ENCODE measurements at places on chromosomes 2 and 18. TPM values are rescaled to one million over a fixed set of nuclear protein-coding genes. Genes with fewer than 3 reads are reported as not detected.

Gene AGAP1
- 8.1 TPM for total RNA-seq

Gene HTR2B
- 13.4 TPM for total RNA-seq

Gene KCNS3
- total RNA-seq, result under 0.01 TPM

Gene COLEC11
- not detected for total RNA-seq

Gene RAB31
- total RNA-seq, result 28.8 TPM

Gene ALPI
- not detected for total RNA-seq

Gene OSBPL1A
- 59.4 TPM for total RNA-seq

Gene CFAP65
- total RNA-seq, result under 0.01 TPM

Gene PTMA
- 630 TPM for total RNA-seq

Gene CCDC138
- 2.8 TPM for total RNA-seq

Gene ANKRD30B
- not detected for total RNA-seq

Gene PLEKHB2
- 52.9 TPM for total RNA-seq

Gene GPR35
- 0.52 TPM for total RNA-seq

Gene CASP10
- total RNA-seq, result 4.7 TPM

Gene CPS1
- 34.6 TPM for total RNA-seq

Gene PPP3R1
- 6.9 TPM for total RNA-seq

Gene LGALSL
- total RNA-seq, result 1.7 TPM

Gene FZD7
- total RNA-seq, result 71.2 TPM

Gene PAX8
- total RNA-seq, result 0.43 TPM

Gene EMILIN1
- total RNA-seq, result 257 TPM

Gene CRACDL
- not detected for total RNA-seq

Gene IL1RN
- total RNA-seq, result 0.16 TPM

Gene CIB4
- total RNA-seq, result not detected

Gene IL36B
- not detected for total RNA-seq

Gene DSG1
- not detected for total RNA-seq

Gene SAG
- total RNA-seq, result not detected

Gene ASPRV1
- total RNA-seq, result 0.43 TPM

Gene OSR1
- 9.7 TPM for total RNA-seq

Gene PROM2
- total RNA-seq, result 1.1 TPM

Gene SERPINB7
- total RNA-seq, result not detected

Gene KCNG3
- total RNA-seq, result not detected

Gene CLEC4F
- not detected for total RNA-seq

Gene CD226
- 0.34 TPM for total RNA-seq

Gene MSTN
- 0.16 TPM for total RNA-seq

Gene COL6A3
- 1,632 TPM for total RNA-seq

Gene CHRNG
- not detected for total RNA-seq

Gene ALPG
- total RNA-seq, result not detected
